ENCODE measurements at places on chromosomes 2 and 18.

DNA sequence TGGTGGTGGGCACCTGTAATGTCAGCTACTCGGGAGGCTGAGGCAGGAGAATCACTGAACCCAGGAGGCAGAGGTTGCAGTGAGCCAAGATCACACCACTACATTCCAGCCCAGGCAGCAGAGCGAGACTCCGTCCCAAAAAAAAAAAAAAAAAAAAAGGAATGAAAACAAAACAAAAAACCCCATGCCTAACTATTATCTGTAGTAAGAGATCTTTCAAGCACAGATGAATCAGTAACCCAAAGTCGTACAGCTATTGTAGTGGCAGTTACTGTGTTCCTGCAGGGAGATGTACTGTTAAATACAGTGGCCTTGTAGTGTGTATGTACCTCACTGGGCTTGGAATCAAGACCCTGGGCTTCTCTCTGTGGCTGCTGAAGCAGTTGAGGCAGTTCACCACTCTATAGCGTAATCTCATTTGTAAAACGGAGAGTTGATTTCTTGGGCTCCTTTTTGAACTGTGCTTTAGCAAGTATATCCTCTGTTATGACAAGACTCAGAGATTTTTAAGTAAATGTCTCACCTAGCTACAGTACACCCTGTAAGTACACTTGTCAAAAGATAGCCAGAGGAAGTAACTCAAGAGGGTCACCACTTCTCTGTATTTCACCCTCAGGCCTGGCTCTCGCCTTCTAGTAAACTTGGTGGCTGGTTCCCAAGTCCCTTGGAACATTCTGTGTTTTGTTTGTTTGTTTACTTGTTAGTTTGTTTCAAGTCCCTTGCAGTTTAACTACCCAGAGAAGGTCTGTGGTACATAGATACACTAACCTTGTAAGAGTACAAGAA, 109.6 kb upstream of the FOSL2 start:
- DNase-seq, result no peak

- DNase-seq, result no peak
Observed at GRCh38 chr2:26571316-26571715, 69.8 kb downstream of the CIB4 start.

DNA sequence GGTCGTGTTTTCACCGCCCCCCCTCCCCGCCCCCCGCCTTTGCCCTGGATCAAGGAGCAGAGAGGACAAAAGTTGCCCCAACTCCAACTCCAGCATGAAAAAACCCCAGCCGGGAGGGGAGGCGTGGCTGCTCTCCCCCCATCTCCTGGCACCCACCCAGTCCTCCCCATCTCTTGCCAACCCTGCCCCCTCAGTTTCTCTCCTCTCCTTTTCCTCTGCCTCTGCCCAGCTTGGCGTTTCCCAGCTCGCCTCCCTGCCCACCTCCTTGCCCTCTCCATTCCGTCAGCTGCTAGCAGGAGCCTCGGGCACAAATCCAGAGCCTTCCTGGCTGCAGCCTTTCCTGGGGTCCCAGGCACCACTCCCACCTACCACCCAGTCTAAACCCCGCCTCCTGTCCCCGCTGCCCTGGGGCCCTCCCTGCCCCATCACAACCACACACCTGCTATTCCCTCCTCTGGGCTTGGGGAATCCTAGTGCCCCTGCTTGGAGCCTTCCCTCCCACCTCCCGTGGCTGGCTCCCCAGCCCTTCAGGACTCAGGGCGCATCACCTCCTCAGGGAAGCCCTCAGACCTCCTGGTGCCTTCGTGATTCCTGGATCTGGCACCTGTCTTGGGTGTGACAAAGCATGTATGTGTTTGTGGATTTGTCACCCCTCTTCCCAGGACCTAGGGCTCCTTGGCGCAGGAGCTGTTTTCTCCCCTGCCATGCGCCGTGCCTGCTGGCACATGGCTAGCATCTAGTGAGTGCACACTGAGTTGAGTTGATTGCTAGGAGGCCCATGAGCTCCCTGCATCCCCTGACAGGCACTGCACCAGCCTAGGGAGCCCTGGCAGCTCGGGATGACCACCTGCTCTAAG, 209.1 kb downstream of the TFCP2L1 start:
- DNase-seq, result no peak

DNA sequence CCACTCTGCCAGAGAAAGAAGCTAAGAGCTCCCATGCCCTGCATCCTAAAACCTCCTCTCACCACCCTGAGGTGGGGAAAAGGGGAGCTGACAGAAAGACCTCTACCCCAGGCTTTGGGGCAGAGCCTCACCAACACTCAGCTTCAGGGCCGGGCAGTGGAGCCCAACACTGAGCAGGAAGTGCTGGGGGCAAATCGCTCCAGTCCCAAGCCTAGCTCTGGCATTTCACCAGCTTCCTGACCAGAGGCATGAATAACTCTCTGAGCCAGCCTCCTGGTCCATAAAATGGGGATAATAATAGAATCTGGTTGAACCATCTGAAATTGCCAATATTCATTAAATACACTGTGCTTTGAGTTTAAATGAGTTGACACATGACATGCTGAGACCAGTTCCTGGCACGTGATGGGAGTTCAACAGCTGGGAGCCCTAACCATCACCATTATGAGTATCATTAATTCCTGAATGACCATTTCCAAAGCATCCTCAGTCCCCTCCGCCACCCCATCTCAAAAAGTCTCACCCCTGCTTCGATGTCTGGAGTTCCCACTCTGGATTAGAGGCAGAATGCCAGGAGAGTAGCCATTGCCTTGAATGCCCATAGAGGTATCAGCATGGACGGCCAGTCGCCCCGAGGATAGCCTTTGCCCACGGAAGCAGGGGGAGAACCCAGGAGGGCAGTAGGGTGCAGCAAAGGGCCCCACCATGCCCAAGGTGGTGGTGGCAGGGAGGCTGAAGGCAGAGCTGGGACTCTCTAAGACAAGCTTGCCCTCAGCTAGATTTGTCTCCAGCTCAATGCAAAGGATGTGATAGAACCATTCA, 153.4 kb downstream of the TNS1 start:
- no peak for DNase-seq

- no peak for DNase-seq
Observed at GRCh38 chr2:148981781-148982180, 56.7 kb upstream of the LYPD6B start.

DNA sequence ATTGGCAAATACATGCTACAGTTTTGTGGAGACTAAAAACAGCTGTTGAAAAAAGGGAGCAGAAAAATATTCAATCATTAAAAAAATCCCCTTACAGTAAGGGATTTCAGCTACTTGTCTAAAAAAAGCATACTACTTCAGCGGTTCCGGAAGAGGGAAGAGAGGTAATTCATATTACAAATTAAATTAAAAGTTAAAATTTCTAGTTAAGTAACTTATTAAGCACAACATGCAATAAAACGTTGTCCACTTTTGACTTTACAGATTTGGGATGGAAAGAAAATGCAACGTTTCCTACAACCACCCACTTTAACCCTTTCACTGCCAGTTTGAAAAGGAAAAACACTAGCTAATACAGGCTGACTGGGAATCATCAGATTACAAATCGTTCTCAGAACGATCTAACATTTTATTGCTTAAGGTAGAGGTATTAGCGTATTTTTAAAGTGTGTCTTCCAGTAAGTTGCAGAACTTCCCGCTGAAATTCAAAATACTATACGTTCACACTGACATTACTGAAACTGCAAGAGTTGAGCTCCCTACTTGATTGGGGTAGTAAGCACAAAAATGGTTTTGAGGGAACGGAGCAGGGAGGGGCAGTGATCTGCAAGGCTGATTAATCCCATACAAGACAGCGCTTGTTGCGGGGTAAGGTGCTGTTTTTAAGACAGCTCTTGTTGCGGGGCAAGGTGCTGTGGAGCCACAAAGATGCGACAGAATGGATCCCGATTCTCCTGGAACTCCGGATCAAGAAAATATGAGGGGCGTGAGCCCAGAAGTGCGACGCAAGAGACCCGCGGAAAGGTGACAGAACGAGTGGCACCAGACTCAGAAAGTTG, 743 bp downstream of the HADHA start:
- DNase-seq, result no peak
